Non-pigmented ciliary epithelial cell (primary cell): ENCODE measurements at places on chromosomes 3 and 15.

DNA sequence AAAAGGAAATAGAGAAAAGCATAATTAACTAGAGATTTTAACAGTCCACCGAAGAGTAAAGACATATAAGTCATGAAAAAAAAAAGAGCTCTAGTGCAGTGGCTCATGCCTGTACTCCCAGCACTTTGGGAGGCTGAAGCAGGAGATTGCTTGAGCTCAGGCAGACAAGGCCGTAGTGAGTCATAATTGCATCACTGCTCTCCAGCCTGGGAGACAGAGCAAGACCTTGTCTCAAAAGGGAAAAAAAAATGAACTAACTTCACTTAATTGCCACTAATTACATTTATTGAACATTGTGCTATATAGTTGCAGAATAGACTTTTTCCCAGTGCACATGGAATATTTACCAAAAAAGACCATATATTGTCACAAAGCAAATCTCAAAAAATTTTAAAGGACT is 221.8 kb downstream of the CBLB start:
- DNase-seq: peak; percentile 86

GRCh38 chr3:186067360-186068242 is 41.3 kb downstream of the ETV5 start:
- no peak for DNase-seq

- no peak for DNase-seq
These were observed 740.5 kb downstream of the EPHA3 start for GRCh38 chr3:89847955-89848354.

GRCh38 chr15:72685301-72685924 is 569 bp downstream of the HIGD2B start:
- no peak for DNase-seq

DNA sequence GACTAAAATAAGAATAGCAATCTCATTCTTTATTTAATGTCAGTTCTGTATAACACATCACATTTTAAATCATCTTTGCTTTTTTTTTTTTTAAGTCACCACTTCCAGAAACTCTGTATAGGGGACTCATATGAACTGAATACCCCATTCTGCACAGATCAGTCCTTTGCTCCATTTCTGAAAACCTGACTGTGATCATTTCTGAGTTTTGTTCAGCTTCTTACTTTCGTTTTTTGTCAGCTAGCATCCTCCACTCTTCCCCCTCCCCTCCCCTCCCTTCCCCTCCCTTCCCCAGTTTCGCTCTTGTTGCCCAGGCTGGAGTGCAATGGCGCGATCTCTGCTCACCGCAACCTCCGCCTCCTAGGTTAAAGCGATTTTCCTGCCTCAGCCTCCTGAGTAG is 49.8 kb upstream of the SGO1 start:
- no peak for DNase-seq

DNA sequence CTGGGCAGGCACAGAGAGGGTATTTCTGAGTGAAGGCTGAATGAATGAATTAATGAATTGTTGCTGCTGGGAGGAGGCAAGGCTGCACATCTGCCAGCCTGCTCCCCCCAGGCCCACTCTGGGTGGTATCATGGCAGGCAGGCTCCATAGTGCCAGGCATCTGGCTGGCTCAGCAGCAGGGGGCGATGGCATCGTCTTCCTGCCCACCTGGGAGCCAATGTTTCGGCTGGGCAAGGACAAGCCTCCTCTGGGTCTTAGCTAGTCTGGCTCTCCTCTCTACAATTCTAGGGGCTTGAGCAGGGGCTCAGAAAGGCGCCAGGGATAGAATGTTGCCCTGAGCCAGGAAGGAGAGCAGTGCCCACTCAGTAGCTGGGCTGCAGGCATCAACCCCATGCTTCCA is 1.7 kb upstream of the TLR9 start:
- no peak for DNase-seq

- no peak for DNase-seq
These were observed 83.9 kb upstream of the KCNAB1 start for GRCh38 chr3:156036258-156037053.

GRCh38 chr3:143224716-143225115 is 105.1 kb downstream of the CHST2 start:
- no peak for DNase-seq

DNA sequence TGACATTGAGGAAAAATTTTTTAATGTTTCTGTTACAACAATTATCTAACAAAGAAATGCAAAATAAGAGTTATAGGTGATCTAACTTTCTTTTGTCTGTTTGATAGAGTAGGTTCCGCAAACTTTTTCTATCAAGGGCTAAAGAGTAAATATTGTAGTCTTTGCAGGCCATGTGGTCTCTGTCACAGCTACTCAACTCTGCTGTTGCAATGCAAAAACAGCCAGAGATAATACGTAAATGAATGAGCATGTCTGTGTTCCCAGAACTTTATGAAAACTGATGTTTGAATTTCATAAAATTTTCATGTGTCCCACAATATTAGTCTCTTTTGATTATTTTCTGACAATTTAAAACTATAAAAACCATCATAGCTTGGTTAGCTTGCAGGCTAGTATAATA is 73.3 kb downstream of the SLC24A1 start:
- no peak for DNase-seq

GRCh38 chr3:151722856-151723255 is 10.9 kb upstream of the AADACL2 start:
- no peak for DNase-seq

GRCh38 chr3:194654443-194654842 is 17.5 kb downstream of the LSG1 start:
- DNase-seq: no peak

- peak; percentile 48 for DNase-seq
These were observed 102.2 kb upstream of the MANF start for GRCh38 chr3:51282931-51283330.

GRCh38 chr15:38038659-38039442 is 104.4 kb downstream of the TMCO5A start:
- peak; percentile 63 for DNase-seq

DNA sequence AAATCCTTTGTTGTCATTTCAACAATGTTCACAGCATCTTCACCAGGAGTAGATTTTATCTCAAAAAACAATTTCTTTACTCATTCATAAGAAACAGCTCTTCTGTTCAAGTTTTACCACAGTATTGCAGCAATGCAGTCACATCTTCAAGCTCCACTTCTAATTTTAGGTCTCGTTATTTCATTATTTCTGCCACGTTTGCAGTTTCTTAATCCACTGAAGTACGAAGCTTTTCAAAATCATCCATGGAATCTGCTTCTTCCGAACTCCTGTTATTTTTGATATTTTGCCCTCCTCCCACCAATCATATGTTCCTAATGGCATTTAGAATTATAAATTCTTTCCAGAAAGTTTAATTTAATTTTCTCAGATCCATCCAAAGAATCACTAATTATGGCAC is 12.6 kb upstream of the OR5K1 start:
- no peak for DNase-seq

- DNase-seq: no peak
These were observed 464.3 kb upstream of the GRM7 start for GRCh38 chr3:6396631-6397030.

GRCh38 chr15:58413253-58413652 is 18.5 kb upstream of the LIPC start:
- DNase-seq: no peak

- no peak for DNase-seq
These were observed 123.1 kb upstream of the BHLHE40 start for GRCh38 chr3:4856136-4856535.

GRCh38 chr3:141795276-141795675 is 32.1 kb downstream of the GRK7 start:
- DNase-seq: no peak

DNA sequence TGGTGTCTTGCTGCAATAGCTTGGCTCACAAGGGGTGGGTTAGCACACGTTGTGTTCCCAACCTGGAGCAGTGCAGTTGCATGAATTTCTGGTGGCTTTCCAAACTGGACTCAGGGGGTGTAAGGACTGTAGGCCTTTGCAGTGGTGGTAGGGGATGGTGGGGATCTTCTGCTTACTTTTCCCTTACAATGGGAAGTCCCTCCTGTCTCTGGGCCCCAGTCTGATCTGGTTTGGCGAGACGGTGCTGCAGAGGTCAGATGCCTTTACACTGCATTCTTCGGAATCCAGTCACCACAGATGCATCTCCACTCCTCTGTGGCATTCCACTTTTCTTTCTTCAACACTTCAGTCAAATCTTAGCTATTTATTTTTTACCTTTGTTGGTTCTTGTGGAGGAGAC is 132.1 kb downstream of the DOCK3 start:
- DNase-seq: peak; percentile 14

DNA sequence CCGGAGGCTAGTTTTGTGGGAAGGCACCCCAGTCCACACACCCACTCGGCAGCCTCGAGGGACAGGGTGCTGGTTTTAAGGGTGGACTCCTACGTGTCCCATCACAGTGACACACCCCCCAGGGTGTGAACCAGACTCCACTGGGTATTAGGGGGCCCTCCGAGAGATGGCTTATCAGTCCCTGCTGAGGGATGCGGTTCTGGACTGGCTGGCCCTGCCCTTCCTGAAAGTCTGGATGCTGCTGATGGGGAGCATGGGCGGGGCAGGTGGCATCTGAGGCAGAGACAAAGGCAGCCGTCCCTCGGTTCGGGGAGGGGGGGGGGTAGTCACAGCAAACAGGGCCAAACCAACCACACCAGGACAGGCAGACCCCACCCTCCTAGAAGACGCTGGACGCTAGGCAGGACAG is 939 bp upstream of the ULK3 start:
- no peak for DNase-seq

GRCh38 chr3:12750658-12751071 is 8.4 kb downstream of the TMEM40 start:
- no peak for DNase-seq

DNA sequence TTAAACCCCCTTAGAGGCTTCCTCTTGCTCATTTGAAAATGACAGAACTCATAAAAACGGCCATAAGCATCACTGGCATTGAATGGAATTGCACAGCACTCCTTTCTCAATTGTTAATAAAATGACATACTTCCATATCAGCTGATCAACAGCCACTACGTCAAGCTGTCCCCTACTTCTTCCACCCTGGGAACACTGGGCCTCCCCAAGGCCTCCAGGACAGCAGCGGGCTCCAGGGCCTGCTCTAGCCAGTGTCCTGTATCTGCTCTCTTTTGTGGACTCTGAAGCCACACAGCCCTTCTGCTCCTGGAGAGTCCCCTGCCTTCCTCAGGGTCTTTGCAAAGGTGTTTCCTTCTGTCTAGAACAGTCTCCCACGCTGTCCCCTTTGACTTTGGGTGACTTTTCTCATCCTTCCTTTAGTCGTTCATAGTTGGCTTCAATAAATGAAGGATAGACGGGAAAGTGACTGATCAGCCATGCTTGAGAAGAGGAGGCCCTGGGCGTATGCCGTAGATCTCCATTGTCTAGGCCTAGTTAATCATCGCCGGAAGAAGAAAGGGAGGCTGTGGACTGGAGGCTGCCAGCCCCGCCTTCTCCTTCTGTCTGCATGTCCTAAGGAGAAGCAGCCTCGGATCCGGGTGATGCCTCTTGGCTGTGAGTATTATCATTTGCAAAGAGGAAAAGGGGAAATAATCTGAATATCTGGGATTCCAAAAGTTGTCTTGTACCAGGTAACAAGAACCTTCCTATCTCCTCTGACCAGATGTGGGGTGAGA is 4.7 kb upstream of the THSD4 start:
- no peak for DNase-seq

GRCh38 chr3:30657914-30658313 is 51.5 kb downstream of the TGFBR2 start:
- DNase-seq: no peak

DNA sequence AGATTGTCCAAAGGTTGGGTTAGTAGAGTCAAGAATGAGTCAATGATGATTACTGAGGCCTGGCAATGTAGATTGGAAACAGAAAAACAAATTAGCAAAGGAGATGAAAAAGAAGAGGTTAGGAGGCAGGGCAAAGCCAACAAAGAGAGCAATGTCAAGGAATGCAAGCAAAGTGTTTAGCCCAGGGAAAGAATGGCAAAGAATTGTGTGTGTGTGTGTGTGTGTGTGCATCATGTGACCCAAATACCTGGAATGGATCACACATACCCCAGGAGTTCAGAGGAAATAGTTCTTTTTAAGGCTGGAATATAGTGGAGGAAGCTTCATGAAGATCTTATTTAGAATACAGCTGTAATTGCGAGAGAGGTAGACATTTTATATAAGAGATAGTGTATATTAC is 831.7 kb upstream of the ARPP21 start:
- DNase-seq: no peak

- DNase-seq: peak; percentile 54
These were observed 9.9 kb upstream of the CCDC54 start for GRCh38 chr3:107367353-107367752.

DNA sequence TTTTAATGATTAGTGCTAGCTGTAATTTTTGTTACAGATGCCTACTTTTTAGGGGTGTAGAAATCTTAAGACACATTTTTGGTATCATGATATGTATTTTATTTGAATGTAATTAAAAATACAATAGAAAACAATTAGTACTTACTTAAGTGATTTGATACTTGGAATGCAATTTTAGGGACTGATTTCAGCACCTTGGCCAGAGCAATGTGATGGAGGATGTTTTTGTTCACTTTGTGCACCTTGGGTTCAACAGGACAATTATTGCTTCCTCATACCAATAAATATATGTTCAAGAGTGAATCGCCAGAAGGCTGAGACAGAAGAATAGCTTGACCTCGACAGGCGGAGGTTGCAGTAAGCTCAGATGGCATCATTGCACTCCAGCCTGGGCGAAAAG is 22.3 kb downstream of the GMNC start:
- DNase-seq: no peak

DNA sequence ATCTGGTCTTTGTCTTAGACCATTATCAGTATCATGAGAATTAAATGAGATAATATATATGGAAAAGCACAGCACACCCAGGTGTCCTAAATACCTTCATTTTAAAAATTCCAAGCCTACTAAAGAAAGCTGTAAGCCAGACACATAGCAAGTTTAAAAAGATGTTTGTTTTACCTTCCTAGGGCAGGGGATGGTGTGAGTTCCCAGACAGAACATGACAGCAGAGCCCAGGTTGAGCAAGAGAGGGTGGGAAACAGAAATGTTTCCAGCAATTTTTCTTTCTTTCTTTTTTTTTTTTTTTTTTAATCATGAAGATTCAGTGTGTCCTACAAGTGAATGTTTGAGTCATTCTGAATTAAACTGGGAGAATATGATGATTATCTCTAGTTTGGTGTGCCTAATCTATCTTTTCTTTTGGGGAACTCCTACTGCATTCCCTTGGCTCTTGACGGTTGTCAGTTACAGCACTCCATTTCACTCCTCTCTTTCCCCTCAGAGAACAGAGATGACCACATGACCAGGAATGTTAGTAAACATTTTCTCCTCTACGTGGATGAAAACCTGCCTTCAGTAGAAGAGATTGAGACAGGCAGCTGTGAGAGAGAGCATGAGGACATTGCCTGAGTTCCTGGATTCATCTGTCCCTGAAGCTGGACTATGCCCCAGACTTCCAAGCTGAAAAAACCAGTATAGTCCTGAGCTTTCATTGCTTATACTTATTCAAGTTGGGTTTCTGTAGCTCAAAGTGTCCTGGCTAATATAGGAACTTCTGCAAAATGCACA is 54.5 kb upstream of the ARL14 start:
- no peak for DNase-seq

DNA sequence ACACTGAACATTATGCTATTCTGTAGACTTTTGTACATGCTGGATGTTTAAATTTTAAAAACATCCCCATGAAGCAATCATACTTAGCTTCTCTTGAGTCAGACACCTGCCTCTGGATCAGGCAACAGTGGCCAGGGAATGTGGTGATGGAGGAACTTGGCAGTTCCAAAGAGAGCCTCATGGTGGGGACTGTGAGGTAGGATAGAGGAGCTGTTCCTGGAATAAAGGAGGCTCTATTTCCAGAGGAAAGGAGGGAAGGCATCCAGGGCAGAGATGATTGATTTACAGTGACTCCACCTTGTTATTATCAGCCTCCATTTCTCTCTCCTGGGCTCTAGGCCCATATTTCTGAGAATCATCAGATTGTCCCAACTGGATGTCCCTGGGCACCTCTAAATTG is 35.0 kb upstream of the ABHD17C start:
- DNase-seq: peak; percentile 2
